ENCODE measurements at places on chromosomes 5 and 9.

GRCh38 chr9:27514551-27514950 lies 9.5 kb upstream of the IFNK start:
- DNase-seq, result no peak

- no peak for DNase-seq
Observed at GRCh38 chr5:154795235-154795596, 40.0 kb downstream of the LARP1 start.

DNA sequence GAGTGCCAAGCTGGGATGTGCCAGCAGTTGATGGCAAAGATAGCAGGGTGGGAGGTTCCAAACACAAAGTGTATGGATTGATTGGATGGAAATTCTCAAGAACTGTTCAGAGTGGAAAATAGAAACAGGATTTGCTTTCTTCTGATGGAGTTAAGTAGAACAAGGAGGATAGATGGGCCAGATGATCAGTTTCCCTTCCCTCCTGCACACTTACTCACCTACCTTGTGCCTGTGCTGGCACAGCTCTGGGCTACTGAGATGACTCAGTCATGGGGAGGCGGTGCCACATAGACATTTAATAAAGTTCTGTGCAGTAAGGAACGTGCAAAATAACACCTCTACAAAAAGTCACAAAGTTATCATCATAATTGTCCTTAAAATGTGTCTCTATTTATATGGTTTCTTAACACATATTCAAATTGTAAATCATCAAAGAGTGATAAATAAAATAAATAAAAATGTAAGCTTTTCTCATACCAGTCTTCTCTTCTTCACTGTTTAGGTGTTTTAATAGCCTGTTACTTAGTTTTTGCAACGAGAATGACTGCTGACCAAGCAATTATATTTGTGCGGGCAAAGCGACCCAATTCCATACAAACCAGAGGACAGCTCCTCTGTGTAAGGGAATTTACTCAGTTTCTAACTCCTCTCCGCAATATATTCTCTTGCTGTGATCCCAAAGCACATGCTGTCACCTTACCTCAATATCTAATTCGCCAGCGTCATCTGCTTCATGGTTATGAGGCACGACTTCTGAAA lies 12.7 kb downstream of the PTPDC1 start:
- no peak for DNase-seq

- peak; percentile 17 for DNase-seq
Observed at GRCh38 chr5:192970-193831, 1.9 kb downstream of the LRRC14B start.

GRCh38 chr5:91382530-91383026 lies 539 bp downstream of the ARRDC3 start:
- peak; percentile 69 for DNase-seq

- DNase-seq, result no peak
Observed at GRCh38 chr9:130198501-130199179, 26.4 kb downstream of the NCS1 start.

GRCh38 chr5:120260651-120261050 lies 203.4 kb upstream of the PRR16 start:
- no peak for DNase-seq

DNA sequence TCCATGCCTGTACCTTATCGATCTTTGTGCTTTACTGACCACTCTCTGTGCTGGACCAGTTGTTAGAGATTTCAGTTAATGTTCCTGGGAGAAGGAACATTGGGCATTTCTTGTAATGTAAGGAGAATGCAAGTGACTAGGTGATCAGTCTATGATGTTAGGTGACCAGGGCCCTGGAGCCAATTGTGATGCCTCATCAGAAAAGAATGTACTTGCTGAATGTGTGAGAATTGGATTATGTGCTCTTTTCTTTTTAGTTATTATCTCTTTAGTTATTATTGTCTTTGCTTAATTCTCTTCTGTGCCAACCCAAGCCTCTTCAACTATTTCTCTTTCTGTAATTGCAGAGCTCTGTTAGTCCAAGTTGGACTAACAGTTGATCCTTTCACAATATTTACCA lies 92.9 kb downstream of the LRRC70 start:
- DNase-seq, result no peak

DNA sequence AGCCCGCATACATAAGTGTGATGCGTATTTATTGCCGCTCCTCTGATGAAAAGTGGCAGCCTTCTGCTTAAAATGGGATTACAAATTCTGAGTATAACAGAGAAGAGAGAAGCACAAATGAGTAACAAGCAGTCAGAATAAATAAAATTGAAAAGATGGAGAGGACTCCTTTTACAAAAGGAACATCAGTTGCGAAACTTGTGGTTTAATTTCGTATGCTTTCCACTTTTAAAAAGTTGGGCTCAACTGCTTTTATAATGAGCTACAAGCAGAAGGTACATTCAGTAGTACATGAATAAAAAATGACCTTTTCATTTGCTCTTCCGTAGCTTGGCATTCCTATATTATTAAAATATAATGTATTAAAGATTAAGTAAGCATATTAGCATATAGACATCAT lies 320.0 kb downstream of the FBXL17 start:
- DNase-seq, result no peak

DNA sequence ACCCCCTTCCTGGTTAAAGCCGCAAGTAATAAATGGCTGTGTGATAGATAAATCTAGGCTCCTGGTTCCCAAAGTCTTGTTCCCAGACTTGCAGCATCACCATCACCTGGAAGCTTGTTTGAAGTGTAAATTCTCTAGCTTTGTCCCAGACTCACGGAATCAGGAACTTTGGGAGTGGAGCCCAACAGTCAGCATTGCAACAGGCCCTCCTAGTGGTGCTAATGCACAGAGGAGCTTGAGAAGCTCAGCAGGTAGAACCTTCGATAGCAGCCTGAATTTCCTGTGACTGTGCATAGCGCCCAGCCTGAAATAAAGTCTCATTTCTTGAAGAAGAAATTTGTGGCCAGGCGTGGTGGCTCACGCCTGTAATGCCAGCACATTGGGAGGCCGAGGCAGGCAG lies 30.3 kb upstream of the MELK start:
- DNase-seq, result no peak

DNA sequence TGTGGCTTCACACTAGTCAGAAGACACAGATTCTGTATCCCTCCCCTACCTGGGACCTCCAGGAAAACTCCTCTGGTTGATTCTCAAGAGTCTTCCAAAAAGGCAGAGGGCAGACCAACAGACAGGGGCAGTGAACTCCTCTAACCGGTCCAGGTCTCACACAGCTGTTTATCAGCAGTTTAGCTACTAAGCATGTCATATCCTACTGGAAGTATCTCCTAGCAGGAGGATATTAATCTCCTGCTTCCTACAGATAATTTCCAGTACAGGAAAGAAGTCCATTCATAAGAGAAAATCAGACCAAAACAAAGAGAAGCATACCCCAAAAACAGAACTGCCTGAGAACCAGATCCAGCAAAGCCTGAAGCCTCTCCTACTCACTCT lies 64.3 kb downstream of the DTWD2 start:
- DNase-seq, result no peak

DNA sequence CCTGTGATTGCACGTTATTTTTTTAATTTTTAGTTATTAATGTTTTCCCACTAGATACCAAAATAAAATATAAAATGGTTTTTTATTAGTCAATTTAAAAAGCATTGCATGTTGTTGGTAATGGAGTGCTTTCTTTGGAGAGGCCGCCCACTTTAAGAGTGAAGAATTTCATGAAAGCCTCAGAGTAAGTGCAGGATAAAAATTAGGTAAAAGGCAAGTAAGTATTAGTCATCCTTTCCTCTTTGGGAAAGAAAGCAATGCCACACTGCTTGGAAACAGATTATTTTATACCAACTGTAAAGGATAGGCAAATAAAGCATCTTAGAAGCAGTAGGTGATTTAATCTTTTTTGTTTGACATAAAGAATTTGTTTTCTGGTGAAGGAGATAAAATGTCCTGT lies 62.9 kb downstream of the HSD17B4 start:
- no peak for DNase-seq

- DNase-seq, result no peak
Observed at GRCh38 chr9:128729766-128730517, 6.0 kb upstream of the ZDHHC12 start.

GRCh38 chr5:176553260-176554085 lies 4.3 kb downstream of the CDHR2 start:
- no peak for DNase-seq

DNA sequence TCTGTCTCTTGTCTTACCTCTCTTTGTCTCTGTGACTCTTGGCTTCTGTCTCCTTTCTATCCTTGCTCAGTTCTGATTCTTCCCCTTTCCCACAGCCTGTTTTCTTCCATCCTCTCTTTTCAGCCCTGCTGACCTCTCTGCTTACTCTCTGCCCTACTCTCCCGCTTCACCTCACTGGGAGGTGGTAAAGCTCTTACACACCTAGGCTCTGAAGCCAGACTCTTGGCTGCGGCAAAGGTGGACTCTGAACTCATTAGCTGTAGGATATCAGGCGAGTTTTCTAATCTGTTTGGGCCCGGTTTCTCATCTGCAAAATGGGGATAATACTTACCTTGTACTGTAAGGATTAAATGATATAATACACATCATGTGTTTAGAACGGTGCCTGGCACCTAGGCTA lies 11.1 kb downstream of the PCDH1 start:
- DNase-seq, result no peak

DNA sequence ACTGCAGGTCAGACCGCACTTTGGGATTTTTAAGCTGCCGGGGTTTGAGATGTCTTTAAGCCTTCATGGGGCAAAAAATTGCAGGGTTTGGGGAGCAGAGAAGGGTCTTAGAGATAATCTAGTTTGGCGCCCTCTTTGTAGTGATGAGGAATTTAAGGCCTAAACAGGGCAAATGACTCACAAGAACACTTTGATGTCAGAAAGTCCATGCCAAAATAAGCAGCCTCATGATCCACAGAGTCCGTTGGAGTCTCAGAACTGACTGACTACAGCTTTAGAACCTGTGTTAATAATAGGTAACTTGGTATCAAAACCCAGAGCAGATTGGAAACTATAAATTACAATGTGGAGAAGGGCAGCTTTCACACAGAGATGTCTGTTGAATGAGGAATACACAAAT lies 35.9 kb upstream of the PTGS1 start:
- DNase-seq, result no peak

DNA sequence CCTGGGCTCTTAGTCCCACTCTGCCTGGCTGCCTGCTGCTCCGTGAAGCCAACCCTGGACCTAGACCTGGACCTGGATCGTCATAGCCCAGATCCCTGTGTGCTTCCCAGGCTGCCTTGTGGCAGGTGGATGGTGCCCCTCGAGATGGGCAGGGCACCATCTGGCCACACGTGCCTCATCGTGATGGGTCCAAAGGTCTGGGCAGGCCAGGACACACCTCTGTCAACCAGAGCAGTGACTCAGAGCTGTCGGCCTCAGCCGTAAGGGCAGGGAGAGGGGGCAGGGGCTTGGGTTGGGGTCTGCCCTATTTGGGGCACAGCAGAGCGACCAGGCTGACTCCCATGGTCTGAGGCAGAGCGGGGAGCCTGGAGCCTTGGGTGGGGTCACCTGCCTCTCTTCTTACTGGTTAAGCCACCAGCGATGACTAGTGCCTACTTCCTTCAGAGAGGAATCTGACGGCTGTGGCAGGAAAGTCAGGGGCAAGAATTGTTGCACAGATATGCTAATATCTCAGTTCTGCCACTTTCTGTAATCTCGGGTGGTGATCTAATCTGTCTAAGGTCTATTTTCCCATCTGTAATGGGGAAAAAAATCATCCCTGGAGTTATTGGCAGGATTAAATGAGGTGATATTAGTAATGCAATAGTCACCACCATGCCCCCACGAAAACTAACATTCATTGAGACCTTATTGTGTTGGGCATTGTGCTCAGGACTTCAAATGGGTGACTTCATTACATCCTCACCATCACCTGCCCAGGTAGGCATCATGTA lies 3.2 kb upstream of the CDHR2 start:
- DNase-seq, result no peak

GRCh38 chr5:168583742-168584482 lies 4.7 kb upstream of the PANK3 start:
- no peak for DNase-seq

DNA sequence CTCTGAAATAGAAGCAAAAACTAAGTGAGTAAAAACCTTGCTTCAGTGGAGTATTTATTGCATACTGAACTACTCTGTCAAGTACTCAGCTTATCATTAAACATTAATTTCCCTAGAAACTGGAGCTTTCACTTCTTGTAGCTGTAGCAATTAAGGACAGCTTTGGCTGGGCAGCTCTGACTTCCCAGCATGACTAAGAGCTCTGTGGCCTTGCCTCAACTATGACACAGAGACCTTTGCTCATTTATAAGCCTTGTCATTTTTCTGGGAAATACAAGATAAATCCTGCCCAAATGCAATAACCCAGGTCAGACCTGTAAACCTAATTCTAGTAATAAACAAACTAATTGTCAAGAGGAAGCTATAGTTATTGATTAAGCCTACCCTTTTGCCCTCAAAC lies 65.4 kb upstream of the STK32A start:
- no peak for DNase-seq

DNA sequence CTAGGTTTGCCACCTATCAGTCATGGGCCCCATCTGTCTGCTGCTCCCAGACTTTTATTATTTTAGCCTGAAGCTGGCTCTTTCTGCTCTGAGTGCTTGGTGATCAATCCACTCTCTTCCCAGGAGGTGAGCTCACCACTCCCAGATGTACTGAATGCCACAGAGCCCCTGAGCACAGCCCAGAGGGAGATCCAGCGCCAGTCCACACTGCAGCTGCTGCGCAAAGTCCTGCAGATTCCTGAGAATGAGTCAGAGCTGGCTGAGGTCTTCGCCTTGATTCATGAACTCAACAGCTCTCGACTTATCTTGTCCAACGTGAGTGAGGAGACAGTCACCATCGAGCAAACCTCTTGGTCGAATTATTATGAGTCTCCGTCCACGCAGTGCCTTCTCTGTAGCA lies 36.0 kb downstream of the HMGXB3 start:
- DNase-seq, result no peak

DNA sequence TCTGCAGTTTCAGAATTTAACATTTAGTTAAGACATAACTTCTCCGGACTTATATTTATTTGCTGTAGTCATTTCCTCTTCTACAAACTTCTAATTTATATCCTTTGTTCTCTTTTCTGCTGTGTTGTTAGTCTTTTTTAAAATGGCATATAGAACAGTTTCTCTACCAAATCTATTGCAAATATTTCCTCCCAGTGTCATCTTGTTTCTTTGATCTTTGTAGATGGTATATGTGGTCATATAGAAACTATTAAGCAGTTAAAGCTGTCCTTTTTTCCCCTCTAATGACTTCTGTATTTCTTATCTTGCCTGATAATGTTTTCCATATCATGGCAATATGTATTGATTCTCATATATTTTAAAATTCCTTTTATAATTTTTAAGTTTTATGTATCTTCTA lies 264.5 kb downstream of the MCTP1 start:
- no peak for DNase-seq

- DNase-seq, result no peak
Observed at GRCh38 chr9:18045326-18045725, 428.6 kb upstream of the ADAMTSL1 start.

- peak; percentile 91 for DNase-seq
Observed at GRCh38 chr5:141512390-141512910, 23.6 kb downstream of the PCDHGC5 start.

GRCh38 chr5:61349935-61350334 lies 17.9 kb downstream of the ZSWIM6 start:
- DNase-seq, result no peak

GRCh38 chr5:126094991-126095390 lies 328.2 kb upstream of the GRAMD2B start:
- DNase-seq, result no peak
